ENCODE measurements at places on chromosomes 1 and 21. TPM values are rescaled to one million over a fixed set of nuclear protein-coding genes. Genes with fewer than 3 reads are reported as not detected.

Gene FAM76A
- total RNA-seq = 18.2 TPM

Gene PKLR
- total RNA-seq = not detected

Gene SLAMF6
- total RNA-seq = not detected

Gene NDUFS2
- total RNA-seq = 85.2 TPM

Gene DNALI1
- total RNA-seq = 3.1 TPM

Gene FAM163A
- under 0.01 TPM for total RNA-seq

Gene ARHGAP29
- total RNA-seq = 15.4 TPM

Gene AK5
- 27.8 TPM for total RNA-seq

Gene MRPS15
- total RNA-seq = 12.5 TPM

Gene USH2A
- 1.1 TPM for total RNA-seq

Gene MYBPHL
- not detected for total RNA-seq

Gene CFHR3
- not detected for total RNA-seq

Gene LCE1C
- total RNA-seq = not detected

Gene TMIGD3
- total RNA-seq = 2.0 TPM

Gene DSCAM
- total RNA-seq = 13.3 TPM

Gene ZBTB48
- total RNA-seq = 15.1 TPM

Gene LCE4A
- not detected for total RNA-seq

Gene DMBX1
- not detected for total RNA-seq

Data from occipital lobe (tissue), 3 donors.